ENCODE measurements at places on chromosomes 5 and 9.

DNA sequence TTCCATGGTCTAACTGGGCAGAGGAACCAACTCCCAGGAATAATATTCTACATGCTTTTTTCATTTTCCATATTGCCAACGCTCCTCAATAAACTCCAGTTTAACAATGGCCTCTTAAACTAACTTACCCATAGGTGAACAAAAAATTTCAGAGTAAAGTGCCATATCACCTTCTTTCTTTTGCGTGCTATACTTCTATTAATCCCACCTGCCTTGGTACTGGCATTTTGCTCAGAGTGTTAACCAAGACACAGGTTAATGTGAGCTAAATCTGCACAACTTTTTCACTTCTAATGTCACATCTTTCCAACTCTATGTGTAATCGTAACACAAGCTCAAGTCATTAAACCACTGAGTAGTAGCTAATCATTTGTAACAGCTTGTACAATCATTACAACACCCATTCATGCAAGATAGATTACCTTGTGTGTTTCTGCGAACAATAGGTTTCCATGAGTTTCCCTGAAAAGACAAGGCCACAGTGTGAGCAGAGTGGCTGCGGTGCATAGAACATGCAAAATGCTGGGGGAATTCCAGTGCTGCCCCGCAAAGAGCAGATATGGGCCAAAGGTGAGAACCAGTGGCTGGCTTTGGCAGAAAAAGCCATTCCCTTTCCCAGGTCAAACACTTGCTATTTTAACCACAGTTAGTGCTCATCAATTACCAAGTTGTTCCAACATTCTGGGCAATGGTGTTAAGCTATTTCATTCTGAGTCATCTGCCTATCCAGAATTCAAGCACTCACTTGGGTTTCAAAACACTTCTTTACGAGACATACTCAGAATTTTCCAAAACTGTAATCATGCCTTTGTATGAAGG lies 42.8 kb downstream of the TIMD4 start:
- DNase-seq = no peak

DNA sequence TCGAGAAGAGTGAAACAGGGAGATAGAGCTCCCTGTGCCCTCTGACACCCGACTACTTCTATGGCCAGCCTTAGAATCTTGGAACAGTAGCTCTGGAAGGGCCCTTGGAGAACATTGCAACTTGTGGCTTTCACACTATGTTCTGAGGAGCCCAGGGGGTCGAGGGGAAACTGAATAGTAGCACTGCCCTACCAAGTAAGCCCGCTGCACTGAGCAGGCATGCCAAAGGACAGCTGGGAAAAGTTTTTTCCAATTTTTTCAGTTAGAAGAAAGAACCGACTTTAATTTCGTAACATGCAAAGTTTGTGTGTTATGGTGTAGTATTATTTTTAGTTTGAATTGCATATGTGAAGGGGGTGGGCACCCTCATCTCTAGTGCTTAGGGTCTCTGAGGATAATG lies 10.9 kb downstream of the SMIM3 start:
- DNase-seq = no peak

- DNase-seq = no peak
These were observed 17.9 kb upstream of the CTNNAL1 start for GRCh38 chr9:109031241-109031640.

GRCh38 chr5:112419986-112420864 lies 1.1 kb upstream of the EPB41L4A start:
- DNase-seq = peak; percentile 6

GRCh38 chr5:86557920-86558319 lies 59.8 kb upstream of the COX7C start:
- DNase-seq = no peak

DNA sequence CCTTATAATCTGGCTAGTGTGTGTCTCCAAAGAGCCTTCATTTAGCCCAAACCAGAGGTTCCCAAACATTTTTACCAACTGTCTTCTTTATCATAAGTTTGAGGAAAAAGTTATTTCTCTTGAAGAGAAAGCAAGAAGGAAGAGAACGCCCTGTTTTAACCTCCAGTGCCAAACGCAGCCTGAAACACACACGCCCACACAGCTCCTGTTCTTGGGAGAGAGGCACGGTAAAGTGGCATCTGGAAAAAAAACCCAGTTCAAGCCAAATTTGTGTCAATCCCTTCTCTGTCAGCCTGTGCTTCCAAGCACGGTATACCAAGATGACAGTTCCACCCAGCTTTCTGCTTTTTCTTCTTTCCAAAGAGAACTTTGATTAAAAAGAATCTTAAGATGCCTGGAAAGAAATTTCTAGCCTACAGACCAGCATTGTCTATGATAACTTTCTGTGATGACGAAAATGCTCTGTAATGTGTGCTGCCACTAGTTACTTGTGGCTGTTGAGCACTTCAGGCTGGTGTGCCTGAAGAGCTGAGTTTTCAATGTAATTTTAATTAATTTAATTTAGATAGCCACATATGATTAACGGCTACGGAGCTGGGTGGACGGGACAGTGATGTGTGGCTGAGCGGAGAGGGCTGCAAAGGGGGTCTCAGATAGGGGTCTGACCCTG lies 62.3 kb downstream of the ACER2 start:
- DNase-seq = no peak

DNA sequence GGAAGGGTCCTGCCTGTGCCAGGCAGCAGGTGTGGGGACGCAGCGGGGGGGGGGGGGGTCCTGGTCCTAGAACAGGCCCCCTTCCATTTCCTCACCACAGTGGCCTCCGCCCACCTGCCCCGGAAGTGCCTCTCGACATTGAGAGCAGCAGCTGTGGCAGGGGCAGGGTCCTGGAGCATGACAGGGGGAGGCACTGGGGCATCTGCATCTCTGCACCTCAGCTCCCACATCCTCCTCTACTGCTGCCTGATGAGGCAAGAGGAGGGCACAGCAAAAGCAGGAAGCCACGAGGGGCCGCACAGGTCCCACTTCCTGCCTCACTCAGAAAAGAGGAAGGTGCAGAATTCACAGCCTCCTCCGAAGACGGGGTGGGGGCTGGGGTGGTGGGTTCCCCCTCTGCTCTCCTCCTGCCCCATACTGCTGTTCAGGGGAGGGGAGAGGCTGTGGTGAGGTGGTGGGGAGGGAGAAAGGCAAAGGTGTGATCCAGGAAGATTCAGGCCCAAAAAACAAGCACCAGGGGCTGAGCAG lies 14.8 kb downstream of the AKNA start:
- peak; percentile 100 for DNase-seq

All from HL-60 (cell line).